ENCODE measurements at places on chromosomes 1 and 21.

GRCh38 chr1:63318201-63318979 is 4.0 kb upstream of the FOXD3 start:
- DNase-seq: no peak

DNA sequence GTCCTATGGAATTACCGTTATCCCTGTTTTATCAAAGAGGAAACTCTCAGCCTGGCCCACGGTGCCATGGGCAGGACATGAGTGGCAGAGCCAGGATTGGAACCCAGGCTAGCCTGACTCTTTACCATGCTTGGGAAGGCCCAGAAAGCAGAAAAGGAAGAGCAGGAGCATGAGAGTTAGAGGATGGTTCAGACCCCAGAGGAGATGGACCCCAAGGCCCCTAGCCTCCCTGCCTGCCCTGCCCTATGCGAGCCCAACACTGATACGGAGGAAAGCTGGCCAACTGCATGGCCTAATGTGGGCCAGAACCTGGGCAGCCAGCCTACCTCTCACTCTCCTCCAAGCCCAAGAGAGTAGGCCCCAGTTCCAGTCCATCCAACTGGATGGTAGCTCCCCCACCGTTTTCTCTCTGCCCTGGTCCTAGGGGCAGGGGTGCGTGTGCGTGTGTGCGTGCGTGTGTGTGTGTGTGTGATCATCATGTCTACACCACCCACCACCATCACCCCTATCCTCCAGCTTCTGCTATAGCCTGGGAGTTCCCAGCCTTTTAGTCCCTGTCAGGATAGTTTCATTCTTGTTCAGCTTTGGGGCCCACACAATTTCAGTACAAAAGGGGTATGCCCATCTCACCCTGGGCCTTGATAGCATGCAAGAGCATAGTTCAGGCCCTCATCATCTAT is 15.4 kb upstream of the MEX3A start:
- no peak for DNase-seq

- DNase-seq: no peak
These were observed 20.6 kb downstream of the TESK2 start for GRCh38 chr1:45470306-45470798.

DNA sequence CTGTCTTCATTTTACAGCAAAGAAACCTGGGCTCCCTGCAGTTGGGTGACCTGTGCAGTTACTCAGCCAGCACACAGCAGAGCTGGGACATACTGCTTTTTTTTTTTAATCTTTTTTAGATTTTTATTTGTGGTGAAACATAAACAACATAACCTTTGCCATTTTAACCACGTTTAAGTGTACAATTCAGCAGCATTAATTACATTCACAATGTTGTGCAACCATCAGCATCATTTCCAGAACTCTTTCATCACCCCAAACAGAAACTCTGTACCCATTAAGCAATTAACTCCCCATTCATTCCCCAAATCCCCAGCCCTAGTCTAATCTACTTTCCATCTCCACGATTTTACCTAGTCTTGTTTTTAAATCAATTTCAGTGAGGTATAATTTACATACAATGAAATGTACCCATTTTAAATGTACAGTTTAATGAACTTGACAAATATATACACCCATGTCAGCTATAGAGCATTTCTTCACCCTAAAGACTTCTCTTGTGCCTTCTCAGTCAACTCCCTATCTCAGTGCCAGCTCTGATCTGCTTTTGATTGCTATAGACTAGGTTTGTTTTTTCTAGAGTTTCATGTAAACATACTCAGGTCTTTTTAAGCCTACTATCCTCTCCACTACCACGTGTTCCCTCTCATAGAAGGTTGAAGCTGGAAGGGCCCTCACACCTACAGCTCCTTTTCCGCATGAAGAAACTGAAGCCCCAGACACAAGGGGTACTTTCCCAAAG is 37.8 kb upstream of the C8B start:
- no peak for DNase-seq

GRCh38 chr1:6634371-6635052 is 9.8 kb downstream of the THAP3 start:
- DNase-seq: peak; percentile 61

Measured in ELF-1 (cell line).